Posterior cingulate gyrus (tissue), 11 donors: ENCODE measurements at places on chromosomes 13 and 19.

DNA sequence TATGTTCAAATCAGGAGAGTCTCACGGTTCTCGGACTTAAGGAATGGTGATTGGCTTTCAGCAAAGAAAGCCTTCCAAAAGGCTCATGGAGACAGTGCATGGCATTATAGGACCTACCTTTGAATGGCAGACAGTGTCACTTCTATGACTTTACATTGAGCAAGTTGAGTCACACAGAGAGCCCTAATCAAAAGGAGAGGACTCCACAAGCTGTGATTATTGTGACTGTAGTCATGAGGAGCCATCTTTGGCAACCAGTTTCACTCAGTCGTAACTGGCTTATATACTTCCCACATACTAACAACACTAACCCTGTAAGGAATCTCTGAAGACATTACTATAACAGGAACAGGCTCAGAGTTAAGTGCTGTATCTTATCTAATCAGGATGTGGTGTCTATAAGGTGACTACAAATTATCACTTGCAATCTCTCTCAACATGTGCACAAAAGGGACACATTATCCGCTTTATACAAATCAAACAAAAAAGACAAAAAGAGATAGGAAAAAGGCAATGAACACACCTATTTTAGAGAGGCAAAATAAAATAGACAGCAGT, 6.1 kb downstream of the LGALS14 start:
- no peak for DNase-seq

DNA sequence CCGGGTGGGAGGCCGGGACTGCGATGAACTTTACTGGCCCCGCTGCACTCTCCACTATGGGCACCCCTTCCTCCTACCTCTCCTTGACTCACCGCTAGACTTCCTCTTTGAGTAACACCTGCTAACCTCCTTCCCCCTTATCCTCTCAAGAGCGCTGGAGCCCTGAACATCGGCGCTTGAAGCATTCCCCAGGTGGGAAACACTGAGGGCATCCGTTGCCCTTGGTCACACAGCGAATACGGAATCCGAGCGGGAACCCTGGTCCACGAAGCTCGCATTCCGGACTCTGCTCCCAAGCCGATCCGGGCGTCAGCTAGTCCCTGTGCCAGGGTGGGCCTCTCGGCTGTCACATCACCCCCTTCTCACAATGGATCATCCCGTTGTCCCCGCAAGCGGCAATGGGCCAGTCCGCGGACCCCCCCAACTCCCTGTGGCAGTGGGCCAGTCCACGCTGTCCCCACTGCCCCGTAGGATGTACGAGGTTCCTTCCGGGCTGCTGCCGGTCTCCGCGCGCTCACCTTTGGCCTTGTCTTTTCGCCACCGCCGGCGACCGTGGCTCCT, 4.2 kb downstream of the LIPE start:
- no peak for DNase-seq

DNA sequence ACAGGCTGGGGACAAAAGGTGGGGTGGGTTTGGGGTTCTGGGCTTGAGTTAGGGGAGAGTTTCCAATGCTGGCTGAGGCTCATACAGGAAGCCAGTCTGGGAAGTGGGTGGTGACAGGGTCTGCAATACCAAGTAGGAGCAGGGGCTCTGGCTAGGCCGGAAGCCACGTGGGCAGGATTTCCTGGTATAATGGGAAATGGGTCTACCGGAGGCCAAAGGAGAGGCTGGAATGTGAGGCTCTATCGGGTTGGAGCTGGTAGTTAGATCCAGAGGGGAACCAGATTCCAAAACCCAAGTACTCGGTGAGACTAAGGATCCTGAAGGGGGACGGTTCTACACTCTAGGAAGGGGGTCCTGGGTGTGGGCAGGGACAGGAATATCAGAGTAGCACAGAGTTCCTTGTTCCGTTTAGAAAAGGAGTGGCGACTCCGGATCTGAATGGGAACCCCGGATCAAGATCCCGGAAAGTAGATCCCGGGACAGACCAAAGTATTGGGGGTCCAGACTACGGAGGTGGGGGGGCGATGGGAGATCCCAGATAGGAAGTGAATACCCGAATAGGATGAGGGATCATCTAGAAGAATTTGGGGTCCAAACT, 802 bp downstream of the CDC37 start:
- no peak for DNase-seq

GRCh38 chr19:33274663-33275558, 27.4 kb downstream of the CEBPA start:
- DNase-seq: no peak

DNA sequence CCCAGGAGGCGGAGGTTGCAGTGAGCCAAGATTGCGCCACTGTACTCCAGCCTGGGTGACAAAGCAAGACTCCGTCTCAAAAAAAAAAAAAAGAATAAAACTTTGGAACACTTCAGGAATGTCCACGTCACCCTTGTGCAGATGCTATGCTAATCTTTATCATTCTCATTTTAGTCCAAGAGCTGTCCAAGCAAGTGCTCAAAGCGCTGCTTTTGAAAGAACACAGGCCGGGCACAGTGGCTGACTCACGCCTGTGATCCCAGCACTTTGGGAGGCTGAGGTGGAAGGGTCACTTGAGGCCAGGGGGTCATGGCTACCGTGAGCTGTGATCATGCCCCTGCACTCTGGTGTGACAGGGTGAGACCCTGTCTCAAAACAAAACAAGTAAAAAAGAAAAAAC, 11.1 kb upstream of the UQCR11 start:
- DNase-seq: no peak
